ENCODE measurements at places on chromosomes 7 and 10.

GRCh38 chr7:71182438-71182935, 50.5 kb downstream of the GALNT17 start:
- DNase-seq: no peak

- no peak for DNase-seq
These were observed 11.4 kb upstream of the ZKSCAN1 start for GRCh38 chr7:100003711-100004661.

- no peak for DNase-seq
These were observed 8.2 kb downstream of the FOXP2 start for GRCh38 chr7:114422507-114423501.

GRCh38 chr10:125189162-125189561, 28.8 kb upstream of the CTBP2 start:
- DNase-seq: no peak

DNA sequence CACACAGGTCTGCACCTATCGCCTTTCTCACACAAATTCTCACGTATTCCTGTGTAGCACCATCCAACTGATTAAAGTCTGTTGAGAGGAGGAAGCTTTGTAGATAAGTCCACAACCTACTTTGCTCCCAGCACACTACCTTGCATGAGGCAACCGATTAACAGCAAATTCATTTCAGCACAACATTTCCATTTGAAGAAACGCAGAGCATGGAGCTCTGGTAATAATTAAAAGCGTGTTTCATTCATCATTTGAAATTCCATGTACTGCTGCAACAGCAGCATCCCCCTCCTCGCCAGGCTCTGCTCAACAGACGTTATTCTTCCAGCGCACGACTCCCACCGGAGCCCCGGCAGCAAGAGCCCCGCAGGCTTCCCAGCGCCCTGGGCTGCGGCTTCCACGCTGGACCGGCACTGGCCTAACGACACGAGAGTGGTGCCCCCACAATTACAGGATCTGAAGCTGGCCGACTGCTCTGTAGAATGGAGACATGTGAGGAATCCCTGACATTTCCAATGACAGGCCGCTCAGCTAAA, 118.8 kb downstream of the DIP2C start:
- DNase-seq: no peak

GRCh38 chr7:138299066-138299465, 161.0 kb upstream of the TRIM24 start:
- no peak for DNase-seq

GRCh38 chr10:63522995-63523394, 1.8 kb downstream of the REEP3 start:
- no peak for DNase-seq

DNA sequence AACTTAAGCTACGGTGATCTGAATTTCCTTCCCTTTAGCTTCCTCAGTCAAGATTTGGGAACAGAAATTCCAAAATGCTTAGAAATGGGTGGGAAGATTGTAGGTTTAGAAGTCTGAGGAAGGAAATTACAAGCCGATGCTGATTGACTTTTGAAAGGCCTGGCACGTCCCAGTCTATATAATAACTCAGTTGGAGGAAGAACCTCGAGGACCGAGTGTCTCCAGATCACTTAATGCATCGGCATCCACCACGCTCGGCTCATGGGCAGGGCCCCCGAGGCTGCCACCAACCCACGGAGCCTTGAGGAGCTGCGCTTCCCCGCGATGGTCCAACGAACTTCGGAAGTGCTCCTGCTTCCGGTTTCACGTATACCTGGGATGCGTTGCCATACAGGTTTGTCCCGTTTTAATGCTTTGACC, 10.4 kb upstream of the SP8 start:
- no peak for DNase-seq

GRCh38 chr10:44947371-44948152, 12.0 kb upstream of the RASSF4 start:
- DNase-seq: no peak

- no peak for DNase-seq
These were observed 230.3 kb downstream of the PTPRN2 start for GRCh38 chr7:158357106-158357897.

DNA sequence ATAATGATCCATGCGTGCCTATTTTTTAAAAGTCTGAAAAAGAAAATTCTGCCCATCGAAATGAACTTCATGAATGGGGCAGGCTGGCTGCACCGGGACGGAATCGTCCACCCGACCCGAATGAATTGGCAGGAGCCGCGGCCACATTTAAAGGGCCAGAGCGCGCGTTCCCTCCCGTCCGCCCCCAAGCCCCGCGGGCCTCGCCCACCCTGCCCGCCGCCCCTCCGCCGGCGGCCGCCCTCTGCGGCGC, 319 bp upstream of the GATA3 start:
- peak; percentile 68 for DNase-seq

- no peak for DNase-seq
These were observed 175.4 kb downstream of the CHN2 start for GRCh38 chr7:29369909-29370488.

DNA sequence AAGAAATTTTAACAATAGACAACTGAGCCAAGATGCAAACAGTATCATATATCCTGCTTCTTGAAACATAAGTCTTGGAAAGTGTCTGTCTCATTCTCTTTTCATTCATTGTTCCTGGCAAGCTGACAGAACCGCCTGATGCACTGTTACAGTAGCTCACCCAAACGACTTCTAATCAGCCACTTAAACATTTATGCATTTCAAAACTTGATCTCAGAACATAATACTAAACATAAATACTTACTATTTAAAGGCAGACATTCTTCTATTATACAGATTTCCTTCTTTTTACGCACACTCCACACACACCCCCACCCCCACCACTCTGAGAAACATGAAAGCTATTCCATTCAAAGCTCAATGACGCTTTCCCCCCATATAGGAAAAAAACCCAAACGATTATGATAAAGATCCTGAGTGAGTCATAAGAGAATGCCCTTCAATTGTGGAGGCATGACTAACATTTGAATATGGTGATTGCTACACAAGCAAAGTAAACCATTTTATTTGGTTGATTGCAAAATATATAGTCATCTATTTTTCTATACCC, 30.5 kb downstream of the SHTN1 start:
- no peak for DNase-seq

- no peak for DNase-seq
These were observed 833 bp upstream of the PNLIPRP1 start for GRCh38 chr10:116589926-116590325.

GRCh38 chr7:38070718-38071117, 107.3 kb upstream of the STARD3NL start:
- DNase-seq: no peak

GRCh38 chr7:142511801-142512200, 237.5 kb upstream of the PRSS1 start:
- DNase-seq: no peak

DNA sequence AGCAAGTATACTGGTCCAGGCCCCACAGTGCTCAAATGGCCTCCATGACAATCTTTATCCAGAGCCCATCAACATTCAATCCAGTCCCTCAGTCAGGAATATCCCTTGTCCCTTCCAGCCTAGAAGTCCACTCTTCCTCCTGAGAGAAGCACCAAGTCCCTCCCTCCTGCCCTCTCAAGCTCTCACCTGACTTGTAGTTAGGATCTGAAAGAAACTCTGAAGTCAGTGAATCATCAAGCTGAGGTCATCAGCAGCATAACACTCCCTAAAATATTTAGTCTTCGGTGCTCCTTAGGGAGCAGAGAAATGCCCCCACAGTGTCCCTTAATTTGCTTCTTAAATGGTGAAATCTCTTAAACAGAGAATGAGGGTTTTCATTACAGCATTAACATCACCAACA, 31.0 kb downstream of the GRM8 start:
- no peak for DNase-seq

- no peak for DNase-seq
These were observed 57.4 kb upstream of the BAIAP2L1 start for GRCh38 chr7:98458090-98458875.

- no peak for DNase-seq
These were observed 26.2 kb downstream of the MTPN start for GRCh38 chr7:135950972-135951371.

DNA sequence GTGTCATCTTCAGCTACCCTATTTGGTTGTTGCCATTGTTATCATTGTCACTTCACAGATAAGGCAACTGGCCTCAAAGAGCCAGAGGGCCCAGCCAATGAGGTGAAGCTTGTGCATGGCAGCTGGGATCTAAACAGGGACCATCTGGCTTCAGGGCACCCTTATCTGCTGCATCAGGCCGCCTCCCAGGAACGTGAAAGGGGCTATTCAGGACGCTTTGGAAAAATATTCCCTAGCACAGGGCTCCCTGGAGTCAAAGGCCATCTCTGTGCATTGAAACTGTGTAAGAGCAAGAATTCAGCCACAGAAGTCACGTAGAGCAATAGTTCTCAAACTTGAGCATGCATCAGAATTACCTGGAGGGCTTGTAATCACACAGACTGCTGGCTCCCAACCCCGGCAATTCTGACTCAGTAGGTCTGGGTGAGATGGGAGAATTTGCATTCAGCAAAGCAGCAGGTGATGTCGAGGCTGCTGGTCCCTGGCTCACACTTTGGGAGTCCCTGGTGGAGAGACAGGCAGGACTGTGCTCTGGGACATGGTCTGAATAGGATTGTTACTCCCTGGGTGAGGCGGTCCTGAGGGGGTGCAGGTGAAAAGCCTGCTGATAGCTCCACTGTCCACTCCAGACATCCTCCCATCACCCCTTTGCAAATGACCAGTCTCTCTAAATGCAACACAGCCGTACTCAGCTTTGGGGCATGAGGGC, 21.5 kb upstream of the PLEKHA1 start:
- DNase-seq: no peak

DNA sequence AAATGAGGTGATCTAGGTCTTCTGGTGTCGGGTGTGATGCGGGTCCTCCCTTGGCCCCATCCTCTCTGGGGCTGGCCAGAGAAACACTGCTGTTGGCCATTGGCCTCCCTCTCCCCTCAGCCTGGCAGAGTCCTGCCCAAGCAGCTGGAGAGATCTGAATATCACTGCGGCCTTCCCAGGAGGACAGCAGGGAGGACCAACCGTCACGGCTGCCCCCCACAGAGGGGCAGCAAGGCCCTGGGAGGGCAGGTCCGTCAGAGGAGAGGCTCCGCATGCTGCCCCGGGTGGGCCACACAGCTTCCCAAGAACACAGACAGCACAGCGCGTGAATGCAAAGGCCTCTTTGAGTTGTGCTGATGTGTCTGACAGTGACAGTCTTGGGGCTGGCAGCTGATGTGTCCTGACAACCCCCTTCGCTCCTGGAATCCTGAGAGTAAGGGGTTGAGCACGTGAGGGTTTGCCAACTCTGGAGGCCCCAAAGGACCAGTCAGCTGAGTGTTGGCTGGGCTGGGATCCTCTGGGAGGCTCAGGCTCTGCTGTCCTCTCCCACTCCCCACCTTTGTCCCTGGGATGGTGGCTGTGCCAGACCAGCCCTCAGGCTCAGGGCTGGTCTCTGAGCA, 132.5 kb upstream of the UNC5B start:
- DNase-seq: no peak

GRCh38 chr7:142901426-142902259, 16.1 kb upstream of the TRPV6 start:
- no peak for DNase-seq

DNA sequence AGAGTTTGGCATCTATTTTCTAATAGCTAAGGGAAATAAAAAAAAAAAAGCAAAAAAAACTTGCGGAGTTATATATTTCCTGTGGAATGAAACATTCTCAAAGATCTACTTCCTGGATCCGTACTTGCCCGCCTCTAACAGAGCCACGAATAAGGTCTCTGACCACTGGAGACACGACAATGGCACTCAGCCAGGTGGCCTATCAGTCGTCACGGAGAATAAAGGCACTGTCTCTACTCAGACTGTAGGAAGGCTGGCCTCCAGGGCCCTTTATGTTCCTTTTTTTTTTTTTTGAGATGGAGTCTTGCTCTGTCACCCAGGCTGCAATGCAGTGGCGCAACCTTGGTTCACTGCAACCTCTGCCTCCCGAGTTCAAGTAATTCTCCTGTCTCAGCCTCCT, 58.7 kb downstream of the RGS10 start:
- DNase-seq: no peak

- DNase-seq: no peak
These were observed 77.2 kb upstream of the ARHGAP21 start for GRCh38 chr10:24800861-24801260.

DNA sequence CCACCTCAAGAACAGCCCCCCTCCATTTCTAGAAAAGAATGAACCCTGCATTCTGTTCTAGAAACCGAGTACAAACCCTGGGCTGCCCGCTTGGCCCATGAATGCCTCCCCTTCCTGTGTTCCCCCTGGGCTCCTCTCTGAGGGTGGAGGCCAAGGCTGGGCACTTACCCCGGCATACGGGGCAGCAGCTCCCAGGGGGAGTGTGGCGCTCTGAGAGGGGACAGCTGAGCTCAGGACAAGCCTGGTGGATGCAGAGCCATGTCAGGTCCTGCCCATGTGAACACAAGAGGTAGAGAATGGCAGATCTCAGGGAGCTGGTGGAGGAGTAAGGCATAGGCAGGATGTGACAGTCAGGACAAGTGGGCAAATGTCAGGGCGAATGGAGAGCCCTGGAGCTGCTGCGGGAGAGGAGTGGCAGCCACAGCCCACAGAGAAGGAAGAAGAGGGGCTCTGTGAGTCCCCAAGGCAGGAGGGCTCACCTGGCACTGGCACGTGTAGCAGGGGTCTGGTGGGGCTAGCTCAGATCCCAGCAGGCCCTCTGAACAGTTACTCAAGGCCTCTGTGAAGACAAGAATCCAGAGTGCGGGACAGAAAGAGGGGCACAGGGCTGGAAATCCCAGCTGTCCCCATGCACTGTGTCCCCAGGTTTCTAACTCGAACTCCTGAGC, 18.9 kb downstream of the ATP6V1F start:
- no peak for DNase-seq

GRCh38 chr7:32163141-32163806, 93.1 kb upstream of the PDE1C start:
- DNase-seq: peak; percentile 43

DNA sequence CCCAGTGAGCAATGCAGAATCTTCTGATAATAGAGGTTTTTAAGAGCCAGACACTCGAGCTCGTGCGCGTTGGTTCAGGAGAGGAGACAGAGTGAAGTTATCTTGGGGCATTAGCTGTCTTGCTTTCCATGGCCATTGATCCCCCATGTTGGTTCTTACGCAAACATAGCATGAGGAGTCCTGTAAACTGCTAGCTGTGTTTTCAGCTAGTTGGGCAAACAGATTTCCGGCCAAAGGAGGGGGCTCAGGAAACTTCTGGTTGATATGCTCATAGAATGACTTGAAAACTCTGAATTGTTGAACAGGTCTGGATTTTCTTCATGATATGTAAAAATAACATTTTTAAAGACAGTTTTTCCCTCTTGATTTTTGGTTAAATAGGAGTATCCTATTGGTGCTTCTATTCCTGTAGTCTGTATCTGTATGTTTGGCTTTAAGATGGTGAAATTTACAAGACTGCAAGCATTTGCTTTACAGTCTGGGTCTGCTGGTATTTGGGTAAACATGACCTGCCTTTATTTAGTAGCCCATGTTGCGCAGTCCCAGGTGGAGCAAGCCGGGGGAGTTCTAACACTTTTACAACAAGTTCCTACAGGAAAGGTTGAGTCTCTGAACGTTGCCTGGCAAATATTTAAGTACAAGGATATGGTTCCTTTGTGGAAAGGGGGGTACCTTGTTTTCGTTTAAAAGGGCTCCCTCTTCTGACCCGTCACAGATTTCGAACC, 218.4 kb upstream of the KCND2 start:
- DNase-seq: no peak

GRCh38 chr10:43596546-43596945, 9.7 kb upstream of the ZNF485 start:
- no peak for DNase-seq

GRCh38 chr10:5418584-5418983, 6.2 kb downstream of the NET1 start:
- no peak for DNase-seq

- DNase-seq: no peak
These were observed 15.1 kb downstream of the UPF2 start for GRCh38 chr10:12027539-12027938.

- DNase-seq: no peak
These were observed 228.3 kb upstream of the TEX47 start for GRCh38 chr7:89023877-89024276.

GRCh38 chr10:48490946-48491345, 113.9 kb downstream of the ARHGAP22 start:
- no peak for DNase-seq

Data from hepatic stellate cell (primary cell).